Left lung (tissue), 14 donors: ENCODE measurements at places on chromosomes 16 and 17.
A peak's percentile ranks its signal among the peaks of the same experiment; 100 is the strongest.

DNA sequence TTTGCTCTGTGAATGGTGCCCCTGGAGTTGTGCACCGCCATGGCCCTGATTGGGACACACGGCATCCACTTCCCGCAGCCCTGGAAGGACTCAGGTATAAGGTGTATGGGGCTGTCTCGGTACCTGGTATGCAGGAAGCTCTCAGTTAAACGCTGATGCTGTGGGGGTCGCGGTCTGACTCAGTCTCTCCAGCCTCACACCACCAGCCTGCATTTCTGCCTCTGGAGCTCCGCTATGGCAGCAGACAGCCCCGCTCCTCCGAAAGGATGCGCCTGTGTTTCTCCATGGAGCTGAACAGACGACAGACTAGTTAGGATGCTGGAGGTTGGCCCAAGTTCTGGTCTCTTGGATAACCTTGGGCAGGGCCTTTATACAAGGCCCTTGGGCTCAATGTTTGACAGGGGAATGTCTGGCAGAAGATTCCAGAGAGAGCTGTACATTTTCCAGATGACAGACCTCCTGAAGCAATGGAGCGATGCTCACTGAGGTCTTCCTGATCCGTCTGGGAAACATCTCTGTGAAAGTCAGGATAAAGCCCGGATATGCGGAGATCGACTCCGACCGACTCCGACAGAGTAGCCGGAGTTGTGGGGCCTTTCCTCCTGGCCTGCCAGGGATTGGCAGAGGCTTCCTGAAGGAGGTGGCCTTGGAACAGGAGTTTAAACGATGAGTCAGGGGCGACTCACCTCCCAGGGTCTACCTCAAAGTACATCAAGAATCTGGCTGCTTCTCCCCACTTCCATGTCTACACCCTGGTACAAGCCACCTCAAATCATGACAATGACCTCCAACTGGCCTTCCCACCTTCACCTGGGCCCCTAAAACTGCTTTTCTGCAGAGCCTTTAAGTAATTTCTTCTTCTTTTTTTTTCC, 21.9 kb upstream of the BCAR1 start:
- no peak for DNase-seq

DNA sequence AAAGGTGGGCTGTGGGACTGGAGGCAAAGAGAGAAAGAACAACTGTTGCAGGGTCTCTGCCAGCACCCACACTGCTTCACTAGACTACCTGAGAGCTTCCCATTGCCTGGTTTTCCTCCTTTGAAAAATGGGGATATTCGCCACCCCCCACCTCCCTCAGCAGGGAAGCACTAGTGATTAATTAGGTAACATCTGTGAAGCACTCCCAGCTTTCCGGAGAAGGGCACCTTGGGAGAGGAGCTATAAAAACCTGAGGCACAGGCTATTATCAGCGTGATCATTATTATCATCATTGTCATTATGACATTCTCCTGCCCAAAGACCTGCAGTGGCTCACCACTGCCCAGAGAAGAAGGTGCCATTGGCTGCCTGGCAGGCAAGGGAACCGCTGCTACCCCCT, 83.5 kb downstream of the XYLT1 start:
- DNase-seq, result no peak

- DNase-seq, result peak; percentile 86
Measured at GRCh38 chr17:19447085-19447583, 36.1 kb downstream of the RNF112 start.

- DNase-seq, result no peak
Measured at GRCh38 chr17:80698297-80698696, 153.7 kb downstream of the RPTOR start.
